Osteocyte (in vitro differentiated cells): ENCODE measurements at places on chromosomes 5 and 9.

DNA sequence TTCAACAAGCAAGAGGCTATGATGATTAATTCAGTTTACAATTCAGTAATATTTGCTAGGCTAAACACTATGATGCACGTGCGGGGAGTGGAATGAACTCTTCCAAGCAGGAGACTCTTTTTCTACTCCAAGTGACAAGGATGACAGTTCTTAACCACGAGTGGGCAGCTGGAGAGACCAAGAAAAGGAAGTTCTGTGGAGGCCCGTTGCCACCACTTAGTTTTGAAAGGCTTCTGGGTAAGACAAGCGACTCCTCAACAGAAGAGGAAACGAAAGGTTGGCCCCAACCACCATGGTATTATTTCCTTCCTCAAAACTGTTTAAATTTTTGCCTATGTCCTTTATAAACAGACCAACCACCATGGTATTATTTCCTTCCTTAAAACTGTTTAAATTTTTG, 2.8 kb downstream of the DCAF12 start:
- H3K4me1 ChIP-seq, result peaks cover 32% of the 10 kb centered on the region
- no peak for DNase-seq
- H3K4me3 ChIP-seq, result peak overlapping the region; percentile 40
- H3K27me3 ChIP-seq, result no peaks in the 10 kb centered on the region
- H3K36me3 ChIP-seq, result peaks cover 26% of the 10 kb centered on the region

DNA sequence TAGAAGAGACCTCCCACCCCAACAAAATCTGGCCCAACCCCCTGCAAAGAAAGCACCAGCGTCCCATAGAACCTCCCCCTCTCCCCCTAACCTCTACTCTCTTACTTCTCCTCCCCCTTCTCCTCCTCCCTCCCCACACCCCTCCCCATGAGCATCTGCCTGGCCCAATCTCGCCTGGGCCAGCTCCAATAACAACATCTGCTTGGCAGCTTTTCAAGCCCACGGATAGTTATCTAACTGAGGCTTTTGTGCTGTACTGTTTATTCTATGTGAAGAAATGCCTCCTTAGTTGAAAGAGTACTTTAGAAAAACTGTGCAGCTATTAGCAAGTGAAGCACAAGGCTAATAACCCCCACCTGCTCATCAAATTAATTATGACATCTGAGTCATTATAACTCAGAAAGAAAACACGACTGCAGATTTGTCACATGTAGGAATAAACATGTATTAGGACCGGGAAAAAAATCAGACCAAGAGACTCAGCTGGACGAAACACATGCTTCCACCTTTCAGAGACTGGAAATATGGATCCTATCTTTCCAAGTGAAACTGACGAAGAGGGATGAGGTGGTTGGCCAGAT, 42.8 kb downstream of the NFIB start:
- H3K4me1 ChIP-seq, result peaks cover 57% of the 10 kb centered on the region
- H3K27ac ChIP-seq, result peak overlapping the region; percentile 79
- no peaks in the 10 kb centered on the region for H3K27me3 ChIP-seq
- no peak for DNase-seq

DNA sequence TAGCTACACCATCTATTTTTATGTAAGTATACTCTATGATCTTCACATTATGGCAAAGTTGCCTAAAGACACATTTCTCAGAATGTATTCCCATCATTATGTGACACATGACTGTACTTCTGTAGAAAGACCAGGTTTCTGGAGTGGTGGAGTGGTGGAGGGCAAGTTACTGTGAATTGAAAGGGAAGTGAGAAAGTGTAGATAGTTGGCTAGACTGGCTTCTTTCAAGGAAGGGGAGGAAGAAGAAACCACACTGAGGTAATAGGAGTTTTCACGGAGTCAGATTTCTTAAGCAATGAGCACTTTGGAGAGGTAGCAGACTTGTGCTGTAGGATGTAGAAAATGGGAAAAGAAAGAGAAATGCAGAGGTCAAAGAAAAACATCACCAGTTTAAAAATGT, 50.9 kb upstream of the EQTN start:
- peaks cover 21% of the 10 kb centered on the region for H3K4me1 ChIP-seq
- no peaks in the 10 kb centered on the region for H3K36me3 ChIP-seq
- H3K4me3 ChIP-seq, result no peak overlapping the region
- no peak overlapping the region for H3K27ac ChIP-seq

DNA sequence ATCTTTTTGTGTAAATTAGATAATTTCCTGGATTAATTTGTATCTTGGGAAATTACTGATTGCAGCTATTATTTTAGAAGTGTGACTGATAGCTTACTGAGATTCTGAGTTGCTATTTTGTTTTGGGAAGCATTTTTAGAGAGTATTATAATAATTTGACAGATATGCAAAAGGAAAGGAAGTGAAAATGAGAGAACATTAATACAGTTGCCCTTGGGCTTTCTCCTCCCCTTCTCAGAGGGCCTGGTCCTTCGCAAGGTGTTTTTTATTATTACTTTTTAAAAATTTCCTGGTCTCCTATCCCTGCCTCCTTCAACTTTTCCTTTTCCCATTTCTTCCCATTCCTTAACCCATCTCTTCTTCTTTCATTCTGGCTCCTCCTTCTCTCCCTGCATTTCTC, 32.6 kb downstream of the UBAP1 start:
- H3K36me3 ChIP-seq, result peaks cover 8% of the 10 kb centered on the region
- peaks cover 7% of the 10 kb centered on the region for H3K4me1 ChIP-seq
- H3K4me3 ChIP-seq, result no peak overlapping the region
- H3K27me3 ChIP-seq, result no peaks in the 10 kb centered on the region
- H3K27ac ChIP-seq, result no peak overlapping the region
